ENCODE measurements at places on chromosomes 3 and 15.

GRCh38 chr3:177056927-177057326 lies 140.4 kb downstream of the TBL1XR1 start:
- no peak for DNase-seq

- no peak for DNase-seq
Observed at GRCh38 chr3:45599424-45599886, 4.9 kb downstream of the LIMD1 start.

DNA sequence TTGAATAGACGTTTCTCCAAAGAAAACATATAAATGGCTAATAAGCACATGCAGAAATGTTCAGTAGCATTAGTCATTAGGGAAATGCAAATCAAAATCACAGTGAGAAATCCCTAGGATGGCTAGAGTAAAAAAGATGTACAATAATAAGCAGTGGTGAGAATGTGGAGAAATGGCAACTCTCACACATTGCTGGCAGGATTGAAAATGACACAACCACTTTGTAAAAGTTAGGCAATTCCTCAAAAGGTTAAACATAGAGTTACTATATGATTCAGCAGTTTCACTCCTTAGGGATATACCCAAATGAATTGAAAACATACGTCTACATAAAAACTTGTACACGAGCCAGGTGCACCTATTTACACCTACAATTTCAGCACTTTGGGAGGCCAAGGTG lies 108.7 kb downstream of the ITPR1 start:
- no peak for DNase-seq

DNA sequence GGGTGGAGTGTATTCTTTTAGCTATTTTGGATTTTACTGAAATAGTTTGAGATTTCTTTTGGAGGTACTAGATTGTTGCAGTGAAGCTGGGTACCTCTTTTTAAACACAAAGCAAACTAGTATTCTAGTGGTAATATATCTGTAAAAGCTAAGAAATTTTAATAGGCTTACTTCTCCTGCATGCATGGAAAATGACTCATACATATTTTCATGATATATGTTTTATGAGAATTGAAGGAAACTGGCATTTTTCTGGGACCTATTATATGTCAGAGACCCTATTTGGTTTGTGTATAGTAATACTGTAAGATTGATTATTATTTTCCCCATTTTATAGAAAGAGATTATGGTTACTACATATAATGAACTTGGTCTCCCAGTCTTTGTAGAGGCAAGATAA lies 851.0 kb downstream of the DIPK2A start:
- no peak for DNase-seq

GRCh38 chr15:67685008-67685599 lies 140.2 kb upstream of the SKOR1 start:
- DNase-seq, result no peak

GRCh38 chr15:81002009-81002330 lies 1.2 kb downstream of the TLNRD1 start:
- DNase-seq, result no peak

GRCh38 chr15:78265137-78265460 lies 737 bp downstream of the DNAJA4 start:
- no peak for DNase-seq

GRCh38 chr3:48140336-48140757 lies 47.9 kb downstream of the CDC25A start:
- no peak for DNase-seq

- no peak for DNase-seq
Observed at GRCh38 chr3:35680866-35681650, 41.7 kb downstream of the ARPP21 start.

GRCh38 chr15:58473724-58474123 lies 41.9 kb downstream of the LIPC start:
- DNase-seq, result no peak

DNA sequence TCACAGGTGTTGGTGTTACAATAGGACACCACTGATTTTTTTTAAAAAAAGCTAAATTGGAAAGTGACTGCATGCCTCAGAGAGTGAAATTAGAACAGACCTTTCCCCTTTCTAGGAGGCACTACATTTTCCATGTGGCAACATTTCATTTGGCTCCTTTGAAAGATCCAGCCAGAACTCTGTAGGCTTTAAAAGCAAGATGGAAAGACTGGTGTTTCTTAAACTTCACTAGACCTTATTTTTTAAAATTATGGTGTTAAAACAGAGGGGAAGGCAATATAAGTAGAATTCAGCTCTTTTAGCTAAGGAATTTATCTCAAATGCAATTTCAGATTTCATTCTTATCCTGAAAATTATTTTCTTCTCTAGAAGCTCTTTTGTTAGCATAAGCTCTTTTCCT lies 317.6 kb upstream of the TGFBR2 start:
- DNase-seq, result no peak

GRCh38 chr3:186166491-186167288 lies 57.8 kb upstream of the ETV5 start:
- no peak for DNase-seq

- no peak for DNase-seq
Observed at GRCh38 chr3:44983484-44983941, 7.5 kb downstream of the EXOSC7 start.

- no peak for DNase-seq
Observed at GRCh38 chr15:85543741-85544155, 163.3 kb downstream of the AKAP13 start.

GRCh38 chr3:178329936-178330335 lies 206.3 kb upstream of the KCNMB2 start:
- DNase-seq, result no peak

GRCh38 chr15:91885714-91886270 lies 32.3 kb downstream of the SLCO3A1 start:
- no peak for DNase-seq

DNA sequence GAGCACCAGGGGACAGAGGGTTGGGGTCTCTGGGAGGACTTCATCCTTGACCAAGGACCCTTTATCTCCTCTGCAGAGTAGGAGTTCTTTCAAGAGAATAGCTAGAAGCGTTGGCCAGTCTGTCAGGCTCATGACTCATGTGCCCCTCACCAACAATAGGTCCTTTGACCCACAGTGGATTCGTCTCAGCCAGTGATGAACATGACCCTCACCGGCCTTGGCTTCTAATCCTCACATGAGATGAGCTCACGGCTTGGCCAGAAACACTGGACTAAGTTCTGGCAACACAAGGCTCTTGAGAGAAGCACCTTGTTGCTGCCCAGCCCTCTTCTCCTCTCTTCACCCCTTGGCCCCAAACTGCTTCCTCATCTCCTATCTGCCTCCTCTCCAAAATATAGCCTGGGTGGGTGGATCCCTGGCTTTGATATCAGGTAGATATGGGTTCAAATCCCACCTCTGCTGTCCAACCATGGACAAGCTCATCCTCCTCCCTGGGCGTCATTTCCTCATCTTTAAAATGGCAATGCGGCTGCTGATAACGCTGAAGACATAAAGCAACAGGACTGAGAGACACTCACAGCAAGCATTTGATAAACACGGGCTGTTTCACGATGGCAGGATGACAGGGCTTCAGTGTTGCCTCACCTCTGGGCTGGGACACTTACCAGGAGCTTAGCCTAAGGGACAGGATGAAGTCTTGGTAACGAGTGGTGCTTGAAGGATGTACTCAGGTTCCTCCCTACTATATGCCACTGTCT lies 446.7 kb upstream of the PROK2 start:
- peak; percentile 57 for DNase-seq

GRCh38 chr3:88112289-88112688 lies 37.5 kb upstream of the C3orf38 start:
- DNase-seq, result no peak

- peak; percentile 43 for DNase-seq
Observed at GRCh38 chr3:197501879-197502620, 53.7 kb downstream of the BDH1 start.

DNA sequence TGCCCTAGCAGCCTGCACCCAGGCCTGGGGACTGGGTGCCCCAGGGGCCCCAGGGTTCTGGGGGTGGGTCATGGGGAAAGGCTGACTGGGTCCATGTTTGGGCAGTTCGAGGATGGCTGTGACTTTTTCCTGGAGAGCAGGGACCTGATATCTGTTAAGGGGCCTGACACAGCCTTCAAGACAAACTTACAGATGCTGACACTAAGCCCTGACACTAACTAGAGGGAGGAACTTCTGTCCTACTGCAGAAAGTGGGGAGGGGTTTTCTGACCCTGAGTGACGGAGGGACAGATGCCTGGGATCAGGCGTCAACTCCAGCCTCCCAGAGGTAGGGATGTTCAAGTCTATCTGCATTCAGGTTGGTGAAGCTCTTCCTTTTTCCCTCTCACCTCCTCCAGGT lies 45.0 kb upstream of the SLC6A11 start:
- DNase-seq, result no peak

DNA sequence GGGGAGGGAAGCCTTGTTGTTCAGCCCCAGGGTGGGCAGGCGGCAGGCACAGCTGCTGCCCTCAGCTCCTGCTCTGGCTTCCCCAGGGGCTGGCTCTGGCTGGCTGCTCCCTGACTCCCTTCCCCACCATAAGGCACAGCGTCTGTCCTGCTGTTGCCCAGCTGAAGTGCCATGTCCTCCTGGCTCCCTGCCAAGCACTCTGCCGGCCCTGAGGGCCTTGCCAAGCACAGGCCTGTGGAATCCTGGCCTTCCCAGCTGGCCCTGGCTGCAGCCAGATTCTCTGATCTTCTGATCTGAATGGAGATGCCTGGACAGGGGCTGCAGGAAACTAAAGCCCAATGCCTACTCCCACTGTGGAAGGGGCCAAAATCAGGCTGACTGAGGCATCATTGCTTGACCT lies 1.1 kb downstream of the IQCF6 start:
- DNase-seq, result peak; percentile 46

- DNase-seq, result no peak
Observed at GRCh38 chr15:28932361-28932760, 46.6 kb downstream of the APBA2 start.

DNA sequence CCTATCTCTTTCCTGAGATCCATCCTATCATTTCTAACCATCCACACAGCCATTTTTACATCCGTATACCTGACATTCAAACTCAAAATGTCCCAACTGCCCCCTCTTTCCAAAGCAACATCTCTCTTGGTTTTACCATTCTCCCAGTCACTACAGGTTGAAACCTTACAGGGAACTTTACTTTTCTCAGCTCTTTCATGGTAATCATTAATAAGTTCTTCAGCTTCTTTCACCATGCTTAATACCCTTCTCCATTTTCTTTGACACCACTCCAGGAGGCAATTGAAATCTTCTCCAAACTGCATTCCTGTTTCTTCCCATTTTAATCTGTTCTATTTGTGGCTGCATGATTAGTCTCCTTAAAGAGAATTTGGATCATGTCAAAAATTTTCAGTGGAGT lies 352.5 kb downstream of the GAP43 start:
- DNase-seq, result no peak

DNA sequence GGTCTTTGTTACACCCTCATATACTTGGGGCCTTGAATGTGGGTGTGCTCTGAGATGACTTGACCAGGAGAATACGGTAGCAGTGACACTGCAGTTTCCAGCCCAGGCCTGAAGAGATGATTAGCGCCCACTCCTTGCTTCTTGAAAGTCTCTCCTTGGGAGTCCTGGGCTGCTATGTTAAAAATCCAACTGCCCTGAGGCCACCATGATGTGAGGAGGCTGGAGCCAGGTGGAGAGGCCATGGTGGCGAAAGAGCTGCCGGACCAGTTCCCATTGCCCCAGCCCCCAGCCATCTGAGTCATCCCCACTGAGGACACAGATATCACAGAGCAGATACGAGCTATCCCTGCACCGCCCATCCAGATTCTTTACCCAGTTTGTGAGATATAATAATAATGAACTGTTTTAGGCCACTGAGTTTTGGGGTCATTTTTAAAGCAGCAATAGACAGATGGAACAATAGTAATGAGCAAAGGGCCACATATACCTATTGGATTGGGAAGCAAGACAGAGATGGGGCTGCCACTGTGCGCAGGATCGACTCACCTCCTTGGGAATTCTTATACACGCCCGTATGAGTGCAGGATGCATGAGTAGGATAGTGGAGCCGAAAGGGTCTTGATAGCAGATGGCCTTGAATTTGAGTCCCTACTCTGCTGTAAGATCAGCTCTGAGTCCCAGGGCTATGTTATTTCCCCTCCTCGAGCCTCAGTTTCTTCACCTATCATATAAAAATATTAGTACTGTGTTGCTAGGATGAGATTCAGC lies 12.1 kb upstream of the GATA2 start:
- no peak for DNase-seq

DNA sequence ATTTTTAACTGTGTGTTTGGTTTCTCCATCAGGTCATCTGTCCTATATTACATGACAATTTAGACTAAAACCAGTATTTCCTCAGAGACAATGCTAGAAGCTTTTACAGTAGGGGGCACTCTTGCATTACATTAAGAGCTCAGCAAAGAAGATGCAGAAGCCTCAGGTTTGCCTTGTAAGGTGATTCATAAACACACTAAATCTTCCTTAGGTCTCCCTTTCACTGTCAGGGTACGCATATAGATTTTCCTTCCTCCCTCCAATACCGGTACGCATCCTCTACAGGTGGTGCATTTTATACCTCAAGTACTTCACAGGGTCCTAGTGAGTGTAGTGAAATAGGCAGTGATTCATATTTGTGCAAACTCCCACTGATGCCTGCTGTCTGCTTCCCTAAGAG lies 46.5 kb downstream of the CD86 start:
- DNase-seq, result no peak
